ENCODE measurements at places on chromosomes 1 and 21. TPM values are rescaled to one million over a fixed set of nuclear protein-coding genes. Genes with fewer than 3 reads are reported as not detected.
A peak's percentile ranks its signal among the peaks of the same experiment; 100 is the strongest.

Gene LEPROT
- 37.6 TPM for total RNA-seq

Gene AMY1B
- total RNA-seq, result not detected

Gene TFF2
- 1.2 TPM for total RNA-seq

Gene SLAMF6
- not detected for total RNA-seq

Gene YARS1
- 184 TPM for total RNA-seq

Gene GPR25
- not detected for total RNA-seq

Gene RHD
- total RNA-seq, result not detected

Gene LORICRIN
- not detected for total RNA-seq

GRCh38 chr1:30372792-30373433, 350.5 kb downstream of the MATN1 start:
- DNase-seq, result no peak
- no peaks in the 10 kb centered on the region for H3K4me1 ChIP-seq

- H3K27ac ChIP-seq, result no peak overlapping the region
- no peak for DNase-seq
- no peaks in the 10 kb centered on the region for H3K27me3 ChIP-seq
- peaks cover 9% of the 10 kb centered on the region for H3K4me1 ChIP-seq
- H3K36me3 ChIP-seq, result no peaks in the 10 kb centered on the region
Observed at GRCh38 chr1:156151093-156151688, 2.2 kb upstream of the SEMA4A start.

DNA sequence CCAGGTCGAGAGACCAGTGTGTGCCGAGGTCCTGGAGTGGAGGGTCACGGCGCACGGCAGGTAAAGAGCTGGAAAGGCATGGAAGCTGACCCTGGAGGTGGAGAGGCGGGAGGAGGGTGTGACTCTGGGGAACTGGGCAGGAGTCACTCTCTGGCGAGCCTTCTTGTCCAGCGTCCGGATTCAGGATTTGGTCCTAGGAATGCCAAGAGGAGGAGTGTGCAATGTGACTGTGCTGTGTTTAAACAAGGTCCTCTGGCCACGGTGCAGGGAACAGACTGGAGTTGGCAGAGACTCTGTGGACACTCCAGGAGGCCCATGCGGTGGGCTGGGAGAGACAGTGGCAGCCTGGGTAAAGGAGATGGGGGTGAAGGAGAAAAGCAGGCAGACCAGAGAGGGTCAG, 64.2 kb upstream of the CASZ1 start:
- no peak overlapping the region for H3K27ac ChIP-seq
- no peaks in the 10 kb centered on the region for H3K4me1 ChIP-seq
- H3K27me3 ChIP-seq, result no peaks in the 10 kb centered on the region
- H3K36me3 ChIP-seq, result no peaks in the 10 kb centered on the region
- DNase-seq, result no peak

DNA sequence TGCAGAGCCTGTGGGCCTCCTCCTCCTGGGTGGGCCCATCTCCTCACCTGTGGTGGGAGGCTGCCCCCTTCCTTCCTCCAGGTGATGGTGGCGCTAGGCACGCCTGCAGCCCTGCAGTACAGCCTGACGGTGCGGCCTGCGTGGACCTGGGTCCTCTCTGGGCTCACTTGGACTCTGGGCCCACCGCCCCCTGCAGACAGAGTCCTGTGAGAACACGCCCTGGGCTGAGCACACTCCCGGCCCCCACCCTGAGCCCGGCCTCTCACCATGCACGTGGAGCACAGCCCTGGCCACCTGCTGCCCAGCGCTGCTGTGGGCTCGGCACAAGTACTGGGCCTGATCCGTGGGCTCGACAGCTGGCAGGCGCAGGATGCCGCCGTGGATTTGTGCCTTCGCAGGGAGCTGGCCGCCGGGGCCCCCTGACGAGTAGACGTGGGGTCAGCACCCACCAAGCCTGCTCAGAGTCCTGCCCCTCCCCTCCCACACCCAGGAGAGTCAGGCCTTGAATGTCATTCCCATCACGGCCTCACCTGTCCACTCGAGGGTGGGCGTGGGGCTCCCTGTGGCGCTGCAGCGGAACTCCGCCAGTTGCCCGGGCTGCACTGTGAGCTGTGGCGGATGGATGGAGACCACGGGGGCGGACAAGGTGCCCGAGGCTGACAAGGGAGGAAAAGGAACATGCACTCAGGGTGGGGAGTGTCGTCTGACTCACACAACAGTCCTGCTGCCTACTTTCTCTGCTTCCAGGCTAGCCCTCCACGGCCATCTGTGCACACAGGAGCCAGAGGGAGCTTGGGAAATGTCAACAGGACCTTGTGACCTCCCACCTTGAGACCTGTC, 43.4 kb downstream of the LDLRAD2 start:
- no peak for DNase-seq
- no peak overlapping the region for H3K27ac ChIP-seq
- peaks cover 15% of the 10 kb centered on the region for H3K36me3 ChIP-seq
- H3K27me3 ChIP-seq, result no peaks in the 10 kb centered on the region
- H3K4me1 ChIP-seq, result no peaks in the 10 kb centered on the region

GRCh38 chr1:38677311-38677710, 182.3 kb downstream of the RRAGC start:
- H3K36me3 ChIP-seq, result no peaks in the 10 kb centered on the region
- H3K27me3 ChIP-seq, result no peaks in the 10 kb centered on the region
- no peak overlapping the region for H3K4me3 ChIP-seq
- no peak for DNase-seq

DNA sequence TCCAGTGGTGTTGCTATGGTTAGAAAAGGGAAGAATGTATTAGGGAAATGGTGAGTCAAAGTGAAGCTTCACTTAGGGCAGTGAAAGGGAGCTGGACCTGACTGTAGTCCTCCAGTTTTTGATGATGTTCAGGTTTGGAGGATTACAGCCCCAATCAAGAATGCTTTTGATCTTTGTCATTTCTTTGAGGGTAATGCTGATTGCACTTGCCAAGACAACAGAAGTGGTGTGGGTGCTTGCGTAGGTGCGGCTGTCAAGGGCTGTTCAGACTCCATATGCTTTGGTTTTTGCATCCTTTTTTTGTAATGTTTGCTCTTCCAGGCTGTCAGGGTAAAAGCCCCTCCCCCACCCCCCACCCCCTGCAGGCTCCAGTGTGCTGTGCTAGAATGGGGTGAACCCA, 38.9 kb downstream of the HHAT start:
- no peaks in the 10 kb centered on the region for H3K36me3 ChIP-seq
- peaks cover 18% of the 10 kb centered on the region for H3K4me1 ChIP-seq
- no peak overlapping the region for H3K4me3 ChIP-seq
- DNase-seq, result peak; percentile 11
- peak overlapping the region; percentile 55 for H3K27ac ChIP-seq
- no peaks in the 10 kb centered on the region for H3K27me3 ChIP-seq

GRCh38 chr1:44826375-44827196, 16.5 kb downstream of the PTCH2 start:
- no peak for DNase-seq
- H3K4me1 ChIP-seq, result no peaks in the 10 kb centered on the region
- no peak overlapping the region for H3K4me3 ChIP-seq
- H3K27me3 ChIP-seq, result no peaks in the 10 kb centered on the region

- H3K4me1 ChIP-seq, result peaks cover 11% of the 10 kb centered on the region
- DNase-seq, result no peak
- H3K27me3 ChIP-seq, result no peaks in the 10 kb centered on the region
- no peak overlapping the region for H3K27ac ChIP-seq
- no peaks in the 10 kb centered on the region for H3K36me3 ChIP-seq
Observed at GRCh38 chr1:200342511-200343311, 67.1 kb downstream of the ZNF281 start.

GRCh38 chr21:36323032-36323431, 3.0 kb downstream of the MORC3 start:
- no peak overlapping the region for H3K27ac ChIP-seq
- DNase-seq, result no peak
- H3K4me1 ChIP-seq, result peaks cover 8% of the 10 kb centered on the region
- H3K36me3 ChIP-seq, result no peaks in the 10 kb centered on the region
- no peak overlapping the region for H3K4me3 ChIP-seq
- H3K27me3 ChIP-seq, result no peaks in the 10 kb centered on the region

GRCh38 chr1:206742719-206743383, 27.7 kb upstream of the IL19 start:
- H3K4me1 ChIP-seq, result no peaks in the 10 kb centered on the region
- H3K27ac ChIP-seq, result no peak overlapping the region
- no peaks in the 10 kb centered on the region for H3K27me3 ChIP-seq

DNA sequence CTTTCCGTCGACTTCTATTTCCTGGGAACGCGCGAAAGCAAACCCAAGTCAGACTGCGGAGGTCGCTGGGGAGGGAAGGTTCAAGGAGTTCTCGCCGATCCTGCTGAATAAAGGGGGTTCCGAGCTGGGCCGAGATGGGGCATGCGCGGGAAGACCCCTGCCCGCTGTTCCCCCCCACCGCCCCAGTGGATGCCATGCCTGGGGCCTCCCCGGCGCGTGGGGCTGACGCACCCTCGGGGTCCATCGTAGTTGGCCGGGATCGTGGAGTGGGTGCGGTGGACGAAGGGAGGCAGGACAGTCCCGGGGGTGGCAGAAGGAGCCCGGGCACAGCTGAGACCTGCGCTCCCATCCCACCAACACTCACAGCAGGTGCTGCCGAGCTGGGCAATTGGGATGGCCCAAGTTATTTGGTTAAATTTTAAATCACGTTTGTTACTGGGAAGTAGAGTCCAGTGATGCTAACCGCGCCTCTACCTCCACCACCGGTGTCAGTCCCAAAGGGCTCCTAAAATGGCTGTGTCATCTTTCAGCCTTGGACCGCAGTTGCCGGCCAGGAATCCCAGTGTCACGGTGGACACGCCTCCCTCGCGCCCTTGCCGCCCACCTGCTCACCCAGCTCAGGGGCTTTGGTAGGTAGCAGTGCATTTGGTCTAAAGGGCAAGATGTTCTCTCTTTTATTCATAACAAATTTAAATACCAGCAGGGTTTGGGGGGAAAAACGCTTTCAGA, 801 bp downstream of the MX1 start:
- H3K27ac ChIP-seq, result no peak overlapping the region
- DNase-seq, result no peak
- peaks cover 6% of the 10 kb centered on the region for H3K4me1 ChIP-seq
- peak overlapping the region; percentile 33 for H3K4me3 ChIP-seq

GRCh38 chr1:107496002-107496401, 355.2 kb downstream of the NTNG1 start:
- H3K4me1 ChIP-seq, result no peaks in the 10 kb centered on the region
- no peak overlapping the region for H3K4me3 ChIP-seq
- H3K27me3 ChIP-seq, result no peaks in the 10 kb centered on the region
- no peaks in the 10 kb centered on the region for H3K36me3 ChIP-seq

DNA sequence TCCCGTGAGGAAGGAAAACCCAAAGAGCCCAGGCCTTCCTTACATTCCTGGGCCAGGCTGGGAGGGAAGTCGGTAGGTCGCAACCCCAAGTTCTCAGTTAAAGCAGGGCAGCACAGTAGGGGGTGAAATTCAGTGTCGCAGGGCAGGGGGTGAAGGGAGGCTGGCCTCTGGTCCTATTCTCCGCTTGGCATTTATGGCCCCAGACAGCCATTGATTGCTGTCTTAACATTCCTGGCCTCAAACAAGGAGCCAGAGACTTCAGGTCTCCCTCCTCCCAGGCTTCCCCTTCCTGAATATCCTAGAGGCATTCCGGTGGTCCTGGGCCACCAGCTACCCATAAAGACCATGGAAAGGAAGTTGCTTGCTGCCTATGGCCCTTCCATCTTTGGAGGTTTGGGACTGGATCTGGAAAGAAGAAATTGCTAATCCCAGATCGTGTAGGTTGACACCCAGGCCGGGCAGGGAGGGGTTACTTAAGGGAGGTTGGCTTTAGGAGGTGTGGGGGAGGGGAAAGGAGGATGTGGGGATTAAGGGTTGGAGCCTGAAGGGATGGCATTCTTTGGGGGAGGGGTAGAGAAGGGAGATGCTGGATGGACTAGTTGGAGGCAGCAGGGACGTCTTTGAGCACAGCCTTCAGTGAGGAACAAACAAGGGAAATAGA, 1.7 kb downstream of the LIN28A start:
- no peaks in the 10 kb centered on the region for H3K36me3 ChIP-seq
- 0 out of 2 replicates have a peak overlapping the region, but pooled peaks have one; percentile 2 for H3K4me3 ChIP-seq
- peak; percentile 62 for DNase-seq
- peaks cover 33% of the 10 kb centered on the region for H3K4me1 ChIP-seq
- peak overlapping the region; percentile 25 for H3K27ac ChIP-seq

GRCh38 chr1:179121159-179121938, 39.5 kb downstream of the TOR3A start:
- no peaks in the 10 kb centered on the region for H3K4me1 ChIP-seq
- H3K27ac ChIP-seq, result no peak overlapping the region
- peaks cover 5% of the 10 kb centered on the region for H3K36me3 ChIP-seq
- no peak overlapping the region for H3K4me3 ChIP-seq
- H3K27me3 ChIP-seq, result no peaks in the 10 kb centered on the region

GRCh38 chr1:25100151-25100833, 132.0 kb downstream of the SYF2 start:
- H3K36me3 ChIP-seq, result no peaks in the 10 kb centered on the region
- DNase-seq, result no peak
- H3K4me3 ChIP-seq, result no peak overlapping the region
- H3K27me3 ChIP-seq, result no peaks in the 10 kb centered on the region

DNA sequence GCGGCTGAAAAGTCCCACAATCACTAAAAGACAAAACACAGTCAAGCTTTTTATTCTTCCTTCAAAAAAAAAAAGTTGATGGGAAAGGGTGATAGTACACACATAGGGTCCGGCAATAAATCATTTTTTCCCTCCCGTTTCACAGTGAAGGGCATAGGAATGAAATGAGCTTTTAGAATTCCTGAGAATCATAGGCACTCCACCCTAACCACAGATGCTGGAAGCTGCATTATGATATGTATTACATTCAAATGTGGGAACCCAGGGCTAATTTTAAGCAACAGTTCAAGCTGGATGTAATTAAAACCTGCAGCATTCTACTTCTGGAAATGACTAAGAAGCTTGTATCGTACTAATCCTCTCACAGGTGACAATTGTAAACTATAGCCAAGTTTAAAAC, 75.7 kb upstream of the KCNJ15 start:
- no peak overlapping the region for H3K27ac ChIP-seq
- no peaks in the 10 kb centered on the region for H3K27me3 ChIP-seq
- H3K4me1 ChIP-seq, result no peaks in the 10 kb centered on the region
- no peak for DNase-seq

DNA sequence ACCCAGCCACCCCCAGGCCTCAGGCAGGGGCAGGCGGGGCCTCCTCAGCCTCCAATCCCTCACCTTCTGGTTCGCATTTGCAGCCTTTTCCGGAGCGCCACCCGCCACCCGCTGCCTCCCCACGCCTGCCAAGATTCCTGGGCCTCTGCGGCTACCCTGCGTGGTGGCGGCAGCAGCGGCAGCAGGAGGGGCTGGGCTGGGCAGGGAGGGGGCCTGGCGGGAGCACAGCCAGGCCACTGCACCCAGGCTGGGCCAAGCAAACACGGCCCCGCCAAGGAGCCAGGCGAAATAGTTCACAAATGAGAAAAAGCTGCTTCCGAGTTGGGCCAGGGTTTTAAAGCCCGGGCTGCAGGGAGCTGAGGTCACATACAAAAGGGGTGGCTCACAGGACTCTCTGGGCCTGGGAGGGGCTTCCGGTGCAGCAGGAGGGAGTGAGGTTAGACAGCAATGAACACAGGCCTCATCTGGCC, 9.8 kb downstream of the COL8A2 start:
- DNase-seq, result no peak
- H3K4me1 ChIP-seq, result no peaks in the 10 kb centered on the region
- H3K27ac ChIP-seq, result no peak overlapping the region
- H3K36me3 ChIP-seq, result no peaks in the 10 kb centered on the region

DNA sequence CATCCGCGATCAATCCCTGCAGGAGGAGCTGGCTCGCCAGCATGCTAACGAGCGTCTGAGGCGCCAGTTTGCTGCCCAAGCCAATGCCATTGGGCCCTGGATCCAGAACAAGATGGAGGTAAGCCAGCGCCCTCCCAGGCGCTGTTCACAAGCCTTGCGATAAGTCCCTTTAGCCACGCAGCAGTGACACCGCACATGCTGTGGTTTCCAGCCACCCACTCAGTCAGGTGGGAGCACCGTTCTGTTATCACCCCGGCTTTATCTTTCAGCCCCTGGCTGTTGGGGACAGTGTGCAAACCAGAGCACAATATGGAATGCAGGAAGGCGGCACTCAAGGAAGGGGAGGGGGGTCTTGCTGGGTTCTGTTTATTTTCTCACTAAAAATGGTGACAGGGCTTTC, 41.1 kb upstream of the MTR start:
- H3K4me1 ChIP-seq, result no peaks in the 10 kb centered on the region
- no peak overlapping the region for H3K27ac ChIP-seq
- no peak overlapping the region for H3K4me3 ChIP-seq
- no peaks in the 10 kb centered on the region for H3K27me3 ChIP-seq
